Nasal cavity respiratory epithelium epithelial cell of viscerocranial mucosa (primary cell): ENCODE measurements at places on chromosomes 6 and 20. TPM values are rescaled to one million over a fixed set of nuclear protein-coding genes. Genes with fewer than 3 reads are reported as not detected.

PRKN gene
- total RNA-seq = 1.0 and 1.9 TPM in 2 replicates

GGTLC1 gene
- not detected in 2 replicates for total RNA-seq

ZNF334 gene
- total RNA-seq = 2.7 and 7.9 TPM in 2 replicates

ROS1 gene
- under 0.01 and 0.57 TPM in 2 replicates for total RNA-seq

RAB44 gene
- total RNA-seq = under 0.01 and 0.07 TPM in 2 replicates

ZSCAN16 gene
- 5.6 and 10.3 TPM in 2 replicates for total RNA-seq
